ENCODE measurements at places on chromosomes 13 and 19.

GRCh38 chr19:12687496-12688196, at the start of gene GNG14:
Gene GNG14 (plus strand): TSS chr19:12687998. CDS start chr19:12688049, 51 bp downstream.
- no peak for DNase-seq

DNA sequence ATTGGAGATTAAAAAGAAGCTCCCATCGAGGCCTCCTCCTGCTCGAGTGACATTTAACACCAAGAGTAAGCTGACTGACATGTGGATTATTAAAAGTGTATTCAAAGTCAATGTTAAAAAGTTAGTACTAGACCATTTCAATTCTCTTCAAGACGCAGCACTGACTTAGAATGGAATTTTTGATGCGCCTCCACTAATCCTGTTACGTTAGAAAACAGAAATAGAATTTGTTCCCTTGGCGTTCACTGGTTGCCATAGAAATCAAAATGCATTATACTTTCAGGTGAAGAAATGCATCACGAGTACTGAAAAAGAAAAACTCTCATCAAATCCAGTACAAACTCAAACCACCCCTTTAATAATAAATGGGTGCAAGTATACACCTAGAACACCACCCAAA, 42.2 kb downstream of the BRD4 start:
- DNase-seq = no peak

DNA sequence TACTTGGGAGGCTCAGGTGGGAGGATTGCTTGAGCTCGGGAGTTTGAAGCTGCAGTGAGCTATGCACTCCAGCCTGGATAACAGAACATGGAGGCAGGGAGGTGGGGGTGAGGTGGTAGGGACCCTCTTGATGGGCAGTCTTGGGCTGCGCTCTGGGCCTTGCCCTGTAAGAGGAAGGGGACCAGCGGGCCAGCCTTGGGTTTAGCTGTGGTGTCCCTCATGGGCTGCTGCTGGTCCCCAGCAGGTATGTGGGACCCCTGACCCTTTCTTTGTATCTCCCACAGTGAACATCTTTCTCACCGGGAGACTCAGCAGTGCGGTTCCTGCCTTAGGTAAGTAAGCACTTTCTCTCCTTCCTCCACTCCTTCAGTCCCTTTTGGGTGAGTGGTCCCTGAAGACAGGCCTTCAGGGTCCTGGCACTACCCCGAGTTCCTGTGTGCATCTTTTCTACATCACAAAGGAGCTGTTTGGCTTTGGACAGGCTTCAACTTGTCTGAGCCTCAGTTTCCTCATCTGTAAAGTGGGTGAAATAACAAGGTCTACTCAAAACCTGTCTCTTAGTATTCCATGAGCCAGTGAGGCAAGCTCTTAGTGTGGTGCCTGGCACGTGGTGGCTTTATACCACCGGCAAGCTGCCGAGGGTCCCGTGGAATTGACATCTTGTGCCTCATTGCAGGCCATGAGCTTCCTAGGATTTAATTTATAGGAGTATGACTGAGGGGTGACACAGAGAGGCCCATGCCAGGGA, 2.5 kb downstream of the LRP3 start:
- no peak for DNase-seq

DNA sequence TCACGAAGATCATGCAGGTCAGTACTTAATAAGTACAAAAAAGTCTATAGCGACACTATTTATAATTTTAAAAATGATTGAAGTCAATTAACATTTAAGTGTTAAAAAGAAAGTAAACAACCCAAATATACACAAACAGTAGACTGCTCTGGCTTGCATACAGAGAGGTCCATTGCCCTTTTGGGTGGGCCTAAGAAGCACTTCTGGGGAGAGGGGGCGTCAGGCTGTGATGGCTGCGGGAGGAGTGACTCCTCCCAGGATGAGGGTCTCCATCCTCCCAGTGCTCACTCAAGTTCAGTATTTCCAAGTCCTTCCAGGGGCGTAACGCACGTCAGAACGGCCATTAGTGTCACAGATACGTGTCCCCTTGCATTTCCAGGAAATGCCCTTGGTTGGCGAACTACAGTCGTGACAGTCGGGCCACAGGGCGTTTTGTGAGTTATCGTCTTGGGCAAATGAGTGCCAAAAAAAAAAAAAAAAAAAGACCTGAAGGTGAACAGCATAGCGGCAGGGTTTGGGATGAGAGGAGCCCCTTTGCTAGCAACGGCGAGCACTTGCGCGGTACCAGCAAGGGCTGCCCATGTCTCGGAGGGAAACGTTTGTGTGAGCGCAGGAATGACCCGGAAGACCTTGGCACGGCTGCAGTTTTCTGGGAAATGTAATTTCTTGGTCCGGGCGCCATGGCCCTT, at the start of gene SCGB2B2:
TSS of gene SCGB2B2 (minus strand) at position 463 of the 689 bp plus-strand sequence. CDS start 82,596 bp downstream, outside the sequence.
- DNase-seq = no peak

DNA sequence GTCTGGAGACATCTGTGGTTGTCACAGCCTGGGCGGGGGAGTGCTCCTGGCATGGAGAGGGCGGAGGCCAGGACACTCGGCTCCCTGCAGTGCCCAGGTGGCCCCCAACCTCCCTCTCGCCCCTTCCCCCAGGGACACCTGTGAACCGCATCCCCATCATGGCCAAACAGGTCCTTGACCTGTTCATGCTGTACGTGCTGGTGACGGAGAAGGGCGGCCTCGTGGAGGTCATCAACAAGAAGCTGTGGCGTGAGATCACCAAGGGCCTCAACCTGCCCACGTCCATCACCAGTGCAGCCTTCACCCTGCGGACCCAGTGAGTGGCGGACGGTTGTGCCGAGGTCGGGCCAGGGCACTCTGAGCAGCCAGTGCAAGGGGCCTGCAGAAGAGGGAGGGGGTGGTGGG, 20.0 kb upstream of the WDR18 start:
- DNase-seq = no peak

DNA sequence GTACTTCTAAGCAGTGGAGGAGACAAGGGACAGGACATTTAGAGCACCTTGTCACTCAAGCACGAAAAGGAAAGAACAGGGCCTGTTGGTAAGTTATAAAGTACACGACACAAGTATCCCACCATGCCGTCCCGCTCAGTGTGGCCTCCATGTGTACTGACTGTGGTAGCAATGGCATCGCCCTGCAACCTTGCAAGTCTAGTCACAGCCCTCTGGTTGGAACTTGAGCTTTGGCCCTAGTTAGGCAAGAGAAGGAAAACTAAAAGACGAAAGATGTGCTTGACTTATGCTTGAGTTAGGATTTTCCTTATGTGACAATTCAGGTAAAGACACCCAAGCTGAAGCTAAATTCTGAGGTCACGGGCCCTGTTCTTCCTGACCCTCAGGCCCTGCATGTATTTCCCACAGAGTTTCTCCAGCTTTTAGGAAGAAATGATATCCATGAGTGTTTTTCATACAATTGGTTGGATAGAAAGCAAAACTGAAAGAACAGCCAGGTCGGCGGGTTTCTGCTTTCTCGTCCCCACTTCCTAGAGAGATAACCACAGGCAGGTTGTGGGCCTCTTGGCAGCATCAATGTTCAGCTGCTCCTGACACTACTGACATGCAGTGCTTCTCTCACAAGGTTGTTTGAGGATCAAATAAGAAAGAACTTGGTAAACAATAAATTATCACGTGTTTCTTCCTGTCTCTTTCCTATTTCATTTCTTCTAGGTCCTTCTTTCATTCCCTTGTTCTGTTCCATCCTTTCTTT, 216.2 kb downstream of the IRS2 start:
- no peak for DNase-seq

DNA sequence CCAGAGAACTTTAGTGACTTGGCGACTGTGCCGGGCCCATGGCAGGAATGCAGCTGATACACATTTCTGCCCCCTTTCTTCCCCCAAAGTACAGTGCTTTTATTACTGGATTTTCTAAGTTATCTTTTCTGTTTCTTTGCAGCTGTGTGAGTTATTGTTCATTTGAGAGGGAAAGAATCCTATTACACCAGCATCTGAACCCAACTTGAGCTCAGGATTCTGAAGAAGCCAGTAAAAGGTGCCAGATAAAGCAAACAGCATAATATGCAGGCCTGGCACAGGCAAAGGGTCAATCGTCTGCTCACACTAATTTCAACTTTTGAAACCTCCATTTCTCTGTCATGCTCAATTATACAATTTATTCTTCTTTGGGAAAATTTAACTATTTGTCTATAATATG, 93.9 kb downstream of the DOCK9 start:
- DNase-seq = no peak

- DNase-seq = no peak
Observed at GRCh38 chr13:114142640-114143490, 10.4 kb upstream of the RASA3 start.

DNA sequence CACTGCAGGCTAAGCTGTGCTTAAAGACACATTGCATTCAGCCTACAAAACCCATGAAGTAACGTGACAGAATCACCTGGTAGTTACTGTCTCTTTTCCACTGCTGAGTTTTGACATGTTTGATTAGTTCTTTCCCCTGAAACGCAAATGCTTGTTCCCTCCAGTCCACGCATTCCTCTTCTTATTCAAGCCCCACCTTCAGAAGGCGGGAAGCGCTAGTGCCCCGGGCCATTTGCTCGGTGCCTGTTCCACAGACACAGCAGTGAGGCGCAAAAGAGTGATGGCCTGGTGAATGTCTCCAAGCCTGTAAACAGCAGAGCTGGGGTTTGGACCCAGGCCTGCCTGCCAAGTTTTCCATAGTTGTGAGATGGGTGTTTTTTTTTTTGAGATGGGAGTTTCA, 10.9 kb downstream of the ACP4 start:
- no peak for DNase-seq

- no peak for DNase-seq
Observed at GRCh38 chr13:95234242-95234641, 67.0 kb downstream of the ABCC4 start.

GRCh38 chr19:23460656-23461055, 65.4 kb upstream of the ZNF91 start:
- DNase-seq = no peak

- DNase-seq = peak; percentile 69
Observed at GRCh38 chr19:55173714-55174409, 6.2 kb downstream of the SYT5 start.

DNA sequence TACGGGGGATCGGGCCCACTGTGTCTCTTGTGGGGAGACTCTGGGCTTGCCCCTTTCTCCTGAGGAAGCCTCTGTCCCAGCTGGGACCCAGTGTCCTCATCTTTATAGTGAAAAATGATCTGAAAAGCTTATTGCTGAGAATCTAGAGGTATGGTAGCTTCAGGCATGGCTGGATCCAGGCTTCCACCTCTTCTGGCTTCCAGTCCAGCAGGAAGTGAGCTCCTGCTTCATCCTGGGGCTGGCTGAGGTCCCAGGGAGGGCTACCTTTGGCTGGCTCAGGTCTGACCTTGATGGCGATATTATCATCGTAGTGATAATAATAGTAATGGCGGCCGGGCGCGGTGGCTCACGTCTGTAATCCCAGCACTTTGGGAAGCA, 3.0 kb downstream of the SLC5A5 start:
- no peak for DNase-seq

DNA sequence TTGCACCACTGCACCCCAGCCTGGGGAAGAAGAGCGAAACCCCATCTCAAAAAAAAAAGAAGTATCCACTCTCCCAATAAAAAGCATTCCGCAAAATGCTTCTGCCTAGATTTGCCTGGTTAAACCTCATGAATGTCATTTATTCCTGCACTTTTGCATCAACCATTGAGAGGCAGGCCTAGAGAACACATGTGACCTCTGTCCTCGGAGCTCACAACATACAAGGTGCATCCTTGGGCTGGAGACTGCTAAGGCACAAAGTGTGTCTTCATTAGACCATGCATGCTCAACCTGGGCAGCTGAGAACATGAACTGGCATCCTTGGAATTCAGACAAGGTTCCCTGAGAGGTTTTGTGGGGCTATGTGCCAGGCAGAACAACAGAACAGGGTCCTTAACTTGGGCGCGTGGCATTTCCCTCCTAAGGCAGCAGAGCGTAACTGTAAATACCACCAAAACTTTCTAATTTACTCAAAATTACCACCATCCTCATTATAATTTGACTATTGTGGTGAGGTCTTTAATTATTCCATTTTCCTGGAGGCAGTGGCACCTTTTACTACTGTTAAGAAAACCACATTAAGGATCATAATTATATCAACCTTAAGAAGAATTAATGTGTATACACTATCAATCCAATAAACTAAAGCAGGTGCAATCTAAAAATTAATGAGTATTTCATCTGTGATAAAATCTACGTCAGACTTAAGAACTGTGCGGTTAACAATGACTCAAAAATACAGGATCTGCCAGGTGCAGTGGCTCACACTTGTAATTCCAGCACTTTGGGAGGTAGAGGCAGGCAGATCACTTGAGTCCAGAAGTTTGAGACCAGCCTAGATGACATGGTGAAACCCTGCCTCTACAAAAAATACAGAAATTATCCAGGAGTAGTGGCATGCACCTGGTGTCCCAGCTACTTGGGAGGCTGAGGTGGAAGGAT, 13.8 kb downstream of the RCBTB1 start:
- DNase-seq = no peak

GRCh38 chr13:46523972-46524752, 28.8 kb upstream of the LRCH1 start:
- DNase-seq = no peak

DNA sequence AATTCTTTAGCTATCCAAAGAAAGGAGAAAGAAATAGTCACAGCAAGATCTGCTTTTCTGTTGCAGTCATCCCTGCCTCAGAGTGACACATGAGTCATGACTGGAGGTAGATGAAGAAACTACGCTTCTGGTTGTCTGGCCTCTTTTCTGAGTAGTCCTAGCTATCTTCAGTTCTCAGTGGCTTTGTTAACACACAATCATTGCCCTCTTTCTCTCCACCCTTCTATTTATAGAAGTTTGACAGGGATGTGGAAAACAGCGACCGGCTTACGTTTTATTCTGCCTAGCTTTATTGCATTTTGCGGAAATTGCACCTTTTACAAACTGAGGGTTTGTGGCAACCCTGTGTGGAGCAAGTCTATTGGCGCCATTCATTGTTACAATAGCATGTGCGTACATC, 26.7 kb downstream of the SPATA13 start:
- no peak for DNase-seq

DNA sequence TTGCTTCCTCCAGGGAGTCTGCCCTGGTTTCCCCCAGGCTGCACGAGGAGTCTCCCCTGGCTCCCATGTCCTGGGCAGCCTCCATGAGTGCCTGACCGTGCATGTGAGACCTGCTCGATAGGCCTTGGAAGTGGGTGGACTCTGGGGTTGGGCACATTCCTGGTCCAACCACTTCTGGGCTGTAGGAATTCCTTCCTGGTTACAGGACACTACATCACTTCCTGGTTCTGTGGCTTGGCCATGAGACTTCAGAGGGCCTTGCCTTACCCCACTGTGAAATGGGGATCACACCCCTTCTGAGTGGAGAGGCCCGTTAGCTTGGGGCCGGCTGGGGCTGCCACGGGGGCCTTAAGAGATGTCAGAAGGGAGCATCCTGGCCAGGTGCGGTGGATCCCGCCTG, 4.0 kb upstream of the ZNF628 start:
- DNase-seq = no peak

GRCh38 chr13:38979891-38980749, 10.5 kb downstream of the STOML3 start:
- DNase-seq = peak; percentile 83

GRCh38 chr19:18170714-18171255, 2.8 kb upstream of the IFI30 start:
- DNase-seq = no peak

DNA sequence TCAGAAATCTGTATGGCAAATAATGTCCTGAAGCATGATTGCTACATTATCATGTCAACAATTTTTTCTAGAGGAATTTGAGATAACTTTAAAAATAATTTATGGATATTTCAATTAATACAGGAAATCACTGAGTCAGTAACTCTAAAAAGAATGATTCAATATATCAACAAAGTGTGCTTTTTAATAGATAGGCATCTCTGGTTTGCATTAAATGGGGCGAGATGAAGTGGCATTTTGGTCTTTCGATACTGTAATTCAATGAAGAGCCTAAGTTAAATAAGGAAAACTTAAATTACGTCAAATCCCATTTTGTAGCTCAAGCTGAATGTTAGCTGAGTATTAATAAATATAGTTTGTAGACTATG, 342.8 kb downstream of the DACH1 start:
- no peak for DNase-seq

- no peak for DNase-seq
Observed at GRCh38 chr19:13072188-13072908, 30.3 kb downstream of the LYL1 start.

Measured in neuronal stem cell (in vitro differentiated cells).